IPS DF 6.9 (cell line): ENCODE measurements at places on chromosomes 4 and X.

DNA sequence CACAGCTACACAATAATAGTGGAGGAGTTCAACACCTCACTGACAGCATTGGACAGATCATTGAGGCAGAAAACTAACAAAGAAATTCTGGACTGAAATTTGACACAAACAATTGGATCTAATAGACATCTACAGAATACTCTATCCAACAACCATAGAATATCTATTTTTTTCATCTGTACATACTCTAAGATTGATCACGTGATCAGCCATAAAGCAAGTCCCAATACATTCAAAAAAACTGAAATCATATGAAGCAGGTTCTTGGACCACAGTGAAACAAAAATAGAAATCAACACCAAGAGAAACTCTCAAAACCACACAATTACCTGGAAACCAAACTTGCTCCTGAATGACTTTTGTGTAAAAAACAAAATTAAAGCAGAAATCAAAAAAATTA, 12.2 kb upstream of the IDS start:
- DNase-seq = no peak

DNA sequence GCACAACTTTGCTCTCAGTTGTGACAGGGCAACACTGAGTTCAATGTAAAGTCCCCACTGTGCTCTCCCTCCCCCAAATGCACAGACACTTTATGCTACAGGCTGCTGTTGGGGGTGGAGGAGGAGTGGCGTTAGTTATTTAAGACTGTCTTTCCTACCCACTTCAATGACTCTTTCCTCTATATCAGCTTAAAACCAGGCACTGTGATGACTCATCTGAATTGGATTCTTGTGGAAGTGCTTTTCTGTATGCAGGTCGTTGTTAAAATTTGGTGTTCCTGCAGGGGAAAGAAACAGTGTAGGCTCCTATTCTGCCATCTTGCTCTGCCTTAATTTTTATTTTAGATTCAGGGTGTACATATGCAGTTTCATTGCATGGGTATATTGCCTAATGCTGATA, 1157.2 kb upstream of the ADGRL3 start:
- no peak for DNase-seq

DNA sequence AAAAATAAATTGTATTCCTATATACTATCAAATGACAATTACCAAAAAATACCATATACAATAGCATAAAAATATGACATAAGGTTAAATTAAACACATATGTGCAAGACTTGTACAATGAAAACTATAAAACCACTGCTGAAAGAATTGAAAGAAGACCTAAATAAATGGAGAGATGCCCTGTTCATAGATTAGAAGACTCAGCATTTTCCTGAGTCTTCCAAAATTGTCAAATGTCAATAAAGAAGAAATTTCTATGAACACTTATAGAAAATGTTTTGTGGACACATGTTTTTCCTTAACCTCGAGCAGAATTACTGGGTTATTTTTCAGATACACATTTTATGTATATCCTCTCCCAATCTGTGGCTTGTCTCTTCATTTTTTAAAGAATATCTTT, 103.1 kb upstream of the DCLK2 start:
- DNase-seq = no peak

DNA sequence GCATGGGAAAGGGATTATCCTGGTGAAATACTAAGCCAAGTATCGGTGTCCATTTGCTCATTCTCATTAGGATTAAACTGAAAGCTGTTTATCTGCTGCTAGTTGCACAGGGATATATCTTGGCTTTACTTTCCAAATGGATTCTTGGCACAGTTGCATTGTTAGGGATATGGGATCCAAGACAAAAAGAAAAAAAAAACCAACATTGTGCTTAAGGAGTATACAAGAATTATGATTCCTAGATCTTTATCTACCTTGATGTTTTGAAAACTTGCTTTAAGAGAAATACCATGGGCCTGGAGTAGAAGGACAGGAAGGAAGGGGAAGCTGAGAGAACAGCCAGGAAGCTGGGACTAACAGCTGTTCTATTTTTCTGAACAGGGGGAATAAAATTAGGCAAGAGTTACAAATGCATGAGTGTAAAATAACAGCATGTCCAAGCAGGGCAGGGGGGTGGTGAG, 107.6 kb downstream of the ATXN3L start:
- DNase-seq = no peak

- DNase-seq = no peak
Measured at GRCh38 chr4:32340591-32340990, 1620.4 kb downstream of the PCDH7 start.

DNA sequence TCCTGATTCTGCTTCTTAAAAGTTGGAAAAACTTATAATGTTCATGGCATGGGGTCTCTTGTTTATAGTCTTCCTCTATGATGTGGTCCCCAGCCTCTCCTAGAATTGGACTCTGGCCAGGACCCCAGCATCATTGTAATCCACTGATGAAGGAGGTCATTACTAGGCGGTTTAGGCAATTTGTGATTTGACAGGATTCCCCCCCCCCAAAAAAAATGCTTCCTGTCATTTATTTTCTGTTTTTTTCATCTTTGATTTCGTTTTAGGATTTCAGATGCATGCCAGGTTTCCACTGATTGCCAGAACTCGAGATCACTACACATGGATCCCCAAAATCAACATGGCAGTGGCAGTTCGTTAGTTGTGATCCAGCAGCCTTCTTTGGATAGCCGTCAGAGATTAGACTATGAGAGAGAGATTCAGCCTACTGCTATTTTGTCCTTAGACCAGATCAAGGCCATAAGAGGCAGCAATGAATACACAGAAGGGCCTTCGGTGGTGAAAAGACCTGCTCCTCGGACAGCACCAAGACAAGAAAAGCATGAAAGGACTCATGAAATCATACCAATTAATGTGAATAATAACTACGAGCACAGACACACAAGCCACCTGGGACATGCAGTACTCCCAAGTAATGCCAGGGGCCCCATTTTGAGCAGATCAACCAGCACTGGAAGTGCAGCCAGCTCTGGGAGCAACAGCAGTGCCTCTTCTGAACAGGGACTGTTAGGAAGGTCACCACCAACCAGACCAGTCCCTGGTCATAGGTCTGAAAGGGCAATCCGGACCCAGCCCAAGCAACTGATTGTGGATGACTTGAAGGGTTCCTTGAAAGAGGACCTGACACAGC, 4.9 kb downstream of the SPRY1 start:
- no peak for DNase-seq

DNA sequence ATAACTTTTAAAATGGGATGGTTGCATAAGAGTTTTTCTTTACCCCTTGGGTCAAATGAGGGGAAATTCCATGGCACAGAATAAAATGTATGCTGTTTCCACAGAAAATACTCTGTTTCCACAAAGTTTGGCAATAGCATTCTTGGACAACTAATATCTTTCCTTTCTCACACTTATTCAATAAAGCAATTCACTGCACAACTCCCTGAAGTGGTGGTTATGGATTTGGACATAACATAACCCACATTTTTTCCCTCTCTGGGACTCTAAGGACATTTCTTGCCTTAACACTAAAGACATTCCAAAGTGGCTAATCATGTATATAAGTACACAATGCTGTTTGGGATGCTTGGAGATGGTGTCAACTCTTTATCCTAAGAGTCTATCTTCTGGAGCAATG, 51.7 kb upstream of the GPM6B start:
- DNase-seq = no peak

- no peak for DNase-seq
Measured at GRCh38 chrX:73455171-73455570, 8.3 kb downstream of the CDX4 start.

GRCh38 chr4:7761312-7761711, 178.3 kb downstream of the AFAP1 start:
- DNase-seq = no peak

DNA sequence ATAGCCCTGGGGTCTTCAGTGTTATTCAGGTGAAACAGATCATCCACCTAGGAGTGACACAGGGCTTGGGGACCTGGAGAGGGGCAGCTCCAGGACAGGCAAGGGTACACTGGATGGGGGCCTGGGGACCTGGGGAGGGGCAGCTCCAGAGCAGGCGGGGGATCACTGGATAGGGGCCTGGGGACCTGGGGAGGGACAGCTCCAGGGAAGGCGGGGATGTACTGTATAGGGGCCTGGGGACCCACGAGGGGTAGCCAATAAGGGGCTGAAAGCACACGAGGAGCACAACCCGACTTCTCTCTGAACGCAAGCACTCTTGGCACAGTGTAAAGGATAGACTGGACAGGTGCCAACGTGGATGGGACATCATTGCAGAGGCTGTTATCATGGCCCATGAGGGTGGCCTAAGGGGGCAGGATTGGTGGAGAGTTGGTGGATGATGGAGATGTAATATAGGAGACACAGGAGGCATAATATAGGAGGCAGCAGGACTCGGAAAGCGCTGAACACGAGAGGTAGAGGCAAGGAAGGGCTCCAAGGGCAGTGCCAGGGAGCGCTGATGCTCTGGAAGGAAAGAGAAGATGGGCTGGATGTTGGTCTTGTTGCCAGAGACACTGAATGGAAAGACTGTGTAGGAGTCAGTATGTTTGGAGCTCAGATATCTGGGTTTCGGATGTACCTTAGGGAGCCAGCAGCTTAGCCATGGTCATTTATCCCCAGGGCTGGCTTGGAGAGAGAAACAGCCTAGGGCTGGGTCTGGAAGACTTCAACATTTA, 37.9 kb upstream of the FGFBP2 start:
- DNase-seq = no peak

- no peak for DNase-seq
Measured at GRCh38 chr4:1250921-1251772, 2.2 kb upstream of the CTBP1 start.

DNA sequence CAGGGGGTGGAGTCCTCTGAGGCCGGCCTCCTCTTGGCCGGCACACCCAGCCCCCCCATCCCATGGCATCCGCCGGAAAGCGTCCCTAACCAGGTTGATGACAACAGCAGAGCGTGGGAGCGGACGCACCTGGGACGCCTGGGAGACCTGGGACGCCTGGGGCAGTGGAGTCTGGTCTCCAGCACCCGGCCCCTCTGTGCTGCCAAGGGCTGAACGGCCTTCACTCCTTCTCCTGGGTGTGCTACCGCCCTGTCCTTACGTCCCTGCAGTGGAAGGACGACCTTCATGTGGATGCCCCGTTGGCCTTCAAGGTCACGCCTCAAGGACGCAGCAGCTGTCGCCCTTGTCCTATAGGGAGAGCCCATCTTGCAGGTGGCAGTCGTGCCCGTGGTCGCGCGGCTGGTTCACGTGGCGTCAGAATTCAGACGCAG, 26.9 kb downstream of the NKX1-1 start:
- DNase-seq = no peak

GRCh38 chrX:138710866-138711341, 613 bp downstream of the FGF13 start:
- DNase-seq = no peak

DNA sequence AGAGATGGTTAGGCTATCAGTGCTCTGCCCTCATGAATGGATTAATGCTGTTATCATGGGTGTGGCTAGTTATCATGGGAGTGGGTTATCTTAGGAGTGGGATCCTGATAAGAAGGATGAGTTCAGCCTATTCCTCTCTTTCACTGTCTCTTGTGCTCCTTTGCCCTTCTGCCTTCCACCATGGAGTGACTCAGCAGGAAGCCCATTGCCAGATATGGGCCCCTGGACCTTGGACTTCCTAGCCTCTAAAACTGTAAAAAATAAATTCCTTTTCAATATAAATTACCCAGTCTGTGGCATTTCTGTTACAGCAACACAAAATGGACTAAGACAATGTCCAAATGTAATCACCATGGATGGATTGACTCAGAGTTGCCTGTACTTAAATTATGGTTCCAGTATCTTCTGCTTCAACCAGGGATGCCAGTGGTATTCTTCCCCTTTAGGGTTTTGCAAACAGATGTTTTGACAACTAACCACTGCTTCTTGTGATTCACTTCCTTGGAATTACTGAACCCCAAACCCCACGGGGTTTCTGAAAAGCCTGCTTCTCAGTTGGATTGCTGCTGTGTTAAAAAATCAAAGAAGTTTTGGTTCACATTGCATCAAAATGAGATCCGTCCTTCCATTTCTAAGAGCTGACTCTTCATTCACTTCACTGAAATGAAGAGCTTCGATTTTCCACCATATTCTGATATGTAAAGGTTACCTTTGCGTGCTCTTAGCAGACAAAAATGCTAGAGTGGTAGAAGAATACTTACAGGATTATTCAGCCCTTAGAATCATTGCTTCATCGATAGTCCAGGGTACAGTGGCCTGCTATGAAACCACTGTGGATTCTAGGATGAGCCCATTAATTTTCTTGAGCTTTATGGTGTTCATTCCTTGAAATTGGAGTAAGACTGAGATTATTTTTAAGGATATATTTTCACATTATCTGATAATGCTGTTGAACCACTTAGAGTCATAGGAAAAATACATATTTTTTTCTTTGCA, 107.7 kb downstream of the FRMPD4 start:
- no peak for DNase-seq

DNA sequence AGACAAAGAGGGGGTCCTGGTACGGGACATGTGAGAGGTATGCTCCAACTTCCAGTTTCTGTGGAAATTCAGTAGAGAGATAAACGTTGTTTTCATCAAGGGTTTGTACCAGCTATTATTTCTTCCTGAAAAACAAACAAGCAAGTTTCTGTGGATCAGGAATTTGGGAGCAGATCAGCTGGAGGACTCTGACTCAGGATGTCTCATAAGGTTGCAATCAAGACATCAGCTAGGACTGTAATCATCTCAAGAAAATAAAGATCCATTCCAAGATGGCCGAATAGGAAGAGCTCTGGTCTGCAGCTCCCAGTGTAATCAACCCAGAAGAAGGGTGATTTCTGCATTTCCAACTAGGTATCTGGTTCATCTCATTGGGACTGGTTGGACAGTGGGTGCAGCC, 23.5 kb upstream of the NFKB1 start:
- no peak for DNase-seq

GRCh38 chrX:123830309-123830708, 29.5 kb upstream of the XIAP start:
- DNase-seq = no peak

DNA sequence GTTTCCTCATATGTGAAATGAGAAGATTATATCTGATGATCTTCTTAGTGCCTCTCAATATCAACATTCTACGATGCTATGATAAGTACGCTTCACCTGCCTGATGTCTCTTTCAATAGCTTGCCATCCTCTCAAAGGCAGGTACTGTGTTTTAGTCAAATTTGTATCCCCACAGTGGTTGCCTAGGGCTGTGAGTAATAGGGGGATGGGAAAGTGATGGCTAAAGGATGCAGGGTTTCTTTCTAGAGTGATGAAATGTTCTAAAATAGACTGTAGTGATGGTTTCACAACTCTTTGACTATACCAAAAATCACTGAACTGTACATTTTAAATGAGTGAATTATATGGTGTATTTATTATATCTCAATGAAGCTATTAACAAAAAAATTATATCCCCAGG, 142.8 kb downstream of the HS6ST2 start:
- no peak for DNase-seq

DNA sequence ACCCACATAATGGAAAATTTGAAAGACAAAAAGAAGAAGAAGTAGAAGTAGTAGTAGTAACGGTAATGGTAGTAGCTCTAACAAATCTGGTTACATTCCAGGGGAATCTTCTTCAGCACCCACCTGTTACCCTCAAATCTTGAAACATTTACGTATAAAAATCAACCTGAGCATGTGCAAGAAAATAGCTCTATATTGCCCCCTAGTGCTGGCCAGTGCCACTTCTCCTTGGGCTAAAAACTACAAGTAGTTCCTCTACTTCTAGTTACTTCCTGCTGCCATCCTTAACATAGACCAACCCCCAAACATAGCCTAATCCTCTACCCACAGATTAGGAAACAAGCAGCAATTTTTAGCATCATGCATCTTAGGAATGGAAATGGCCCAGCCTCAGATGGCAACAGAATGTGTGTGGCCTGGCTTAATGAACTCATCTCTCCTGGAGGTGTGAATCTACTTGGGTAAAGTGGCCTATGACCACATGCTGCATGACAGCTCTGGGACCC, 3.1 kb downstream of the PDGFC start:
- peak; percentile 39 for DNase-seq

- DNase-seq = no peak
Measured at GRCh38 chr4:182494103-182494502, 250.9 kb downstream of the TENM3 start.
